NCI-H2081 (cell line): ENCODE measurements at places on chromosomes 16 and 17.

GRCh38 chr16:23072084-23072599, 77.1 kb downstream of the USP31 start:
- DNase-seq: no peak

GRCh38 chr16:88196471-88197400, 186.0 kb upstream of the ZNF469 start:
- DNase-seq: no peak

- DNase-seq: no peak
Observed at GRCh38 chr17:6714315-6714874, 1.2 kb upstream of the SLC13A5 start.

GRCh38 chr17:28760601-28761562, 17.1 kb downstream of the TRAF4 start:
- peak; percentile 52 for DNase-seq

DNA sequence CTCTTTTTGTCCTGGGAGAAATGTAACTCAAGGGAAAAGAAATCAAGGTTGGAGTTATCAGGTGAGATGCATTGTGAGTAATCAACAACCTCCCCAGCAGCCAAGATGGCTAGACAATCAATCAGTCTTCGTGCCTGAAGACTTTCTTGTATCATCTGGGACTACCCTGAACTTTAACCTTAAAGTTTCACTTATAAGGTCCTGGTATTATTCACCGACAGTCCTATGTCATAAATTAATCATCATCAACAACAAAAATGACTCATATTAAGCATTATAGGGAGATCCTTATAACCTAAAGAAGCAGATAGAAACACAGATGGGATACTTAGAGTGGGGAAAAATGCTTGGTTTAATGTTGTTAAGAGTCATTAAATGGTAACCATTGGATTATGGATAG, 7.7 kb upstream of the TEKT3 start:
- DNase-seq: no peak

DNA sequence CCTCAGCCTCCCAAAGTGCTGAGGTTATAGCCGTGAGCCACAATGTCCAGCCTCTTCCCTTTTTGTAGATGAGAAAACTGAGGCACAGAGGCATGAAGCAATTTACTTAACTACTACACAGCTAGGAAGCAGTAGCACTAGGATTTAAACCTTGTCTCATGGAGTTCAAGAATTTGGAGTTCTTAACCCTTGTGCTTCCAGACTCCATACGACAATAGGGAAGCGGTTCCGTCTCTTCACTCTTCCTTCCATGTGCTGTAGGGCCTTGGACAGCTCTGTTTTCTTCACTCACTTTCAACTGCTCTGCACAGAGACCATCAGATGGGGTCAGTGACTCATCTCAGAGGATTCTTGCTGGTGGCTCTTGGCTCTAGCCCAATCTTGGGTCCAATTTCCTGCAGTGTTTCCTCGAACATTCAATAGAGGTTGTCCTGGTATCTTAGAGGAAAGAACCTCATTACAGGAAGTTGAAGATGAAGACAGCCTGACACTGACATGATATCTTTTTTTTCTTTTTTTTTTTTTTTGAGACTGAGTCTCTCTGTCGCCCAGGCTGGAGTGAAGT, 19.3 kb downstream of the ITGAL start:
- no peak for DNase-seq

GRCh38 chr17:79627184-79627765, 16.4 kb upstream of the RBFOX3 start:
- no peak for DNase-seq

GRCh38 chr16:12315330-12316136, 339.0 kb downstream of the SNX29 start:
- DNase-seq: peak; percentile 43

DNA sequence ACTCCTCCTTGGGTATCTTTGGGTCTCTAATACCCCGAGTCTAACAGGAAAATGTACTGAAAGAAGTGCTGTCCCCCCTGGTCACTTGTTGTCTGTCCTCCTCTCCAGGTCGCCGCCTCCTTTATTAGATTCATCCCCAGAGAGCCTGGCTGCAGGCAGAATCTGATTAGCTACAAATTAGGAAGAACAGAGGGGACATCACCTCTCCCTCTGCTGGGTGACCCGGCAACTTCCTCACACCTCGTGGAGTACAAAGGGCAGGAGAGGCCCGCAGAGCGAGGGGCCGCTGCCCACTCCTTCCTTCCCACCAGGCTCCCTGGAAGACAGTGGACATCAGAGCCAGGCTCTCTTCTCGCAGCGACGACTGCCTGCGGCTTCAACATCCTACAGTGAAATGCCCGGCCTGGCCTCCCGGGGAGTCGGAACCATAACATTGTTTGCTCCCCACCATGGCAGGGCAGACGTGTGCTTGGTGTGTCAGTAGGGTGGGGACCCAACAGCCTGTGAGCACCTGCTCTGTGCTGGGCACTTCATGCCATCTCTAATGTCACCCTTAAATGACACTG, 5.3 kb downstream of the CYB561 start:
- DNase-seq: no peak

GRCh38 chr16:9048302-9048700, 43.1 kb upstream of the HAPSTR1 start:
- DNase-seq: no peak

DNA sequence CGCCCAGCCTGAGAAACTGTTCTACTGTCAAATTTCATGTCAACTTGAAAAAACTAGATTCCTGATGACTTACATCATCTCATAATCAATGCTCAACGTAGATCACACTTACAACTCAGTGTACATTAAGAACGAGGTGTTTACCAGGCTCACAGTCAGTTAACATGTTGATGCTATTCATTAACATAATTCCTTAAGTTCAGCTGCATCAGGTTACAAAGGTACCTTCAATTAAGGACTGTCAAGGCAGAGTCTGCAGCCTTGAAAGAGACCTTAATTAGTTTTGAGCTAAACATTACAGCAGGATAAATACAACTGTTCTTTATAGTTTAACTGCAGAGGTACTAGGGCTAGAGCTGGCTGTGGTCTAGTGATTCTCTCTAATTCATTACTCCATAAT, 1.9 kb downstream of the GNA13 start:
- DNase-seq: no peak

- no peak for DNase-seq
Observed at GRCh38 chr17:7139400-7139799, 24.8 kb upstream of the ASGR2 start.

DNA sequence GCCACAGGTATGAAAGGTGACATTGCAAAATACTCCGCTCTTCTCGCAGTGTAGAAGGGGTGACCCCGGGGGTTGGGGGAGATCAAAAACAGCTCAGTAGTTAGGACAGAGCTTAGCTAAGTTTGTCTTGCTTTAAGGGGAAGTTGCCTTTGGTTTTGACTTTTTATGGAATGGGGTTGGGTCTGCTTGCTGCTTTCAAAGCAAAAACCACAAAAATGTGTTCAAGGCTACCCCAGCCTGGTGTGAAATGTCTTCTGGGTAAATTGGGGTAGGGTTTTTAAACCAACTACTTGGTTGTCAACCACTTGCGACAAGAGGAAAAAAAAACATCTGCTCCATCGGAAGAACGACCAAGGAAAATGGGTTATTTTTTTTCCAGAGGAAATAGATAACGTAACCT, 6.2 kb downstream of the FUS start:
- no peak for DNase-seq

DNA sequence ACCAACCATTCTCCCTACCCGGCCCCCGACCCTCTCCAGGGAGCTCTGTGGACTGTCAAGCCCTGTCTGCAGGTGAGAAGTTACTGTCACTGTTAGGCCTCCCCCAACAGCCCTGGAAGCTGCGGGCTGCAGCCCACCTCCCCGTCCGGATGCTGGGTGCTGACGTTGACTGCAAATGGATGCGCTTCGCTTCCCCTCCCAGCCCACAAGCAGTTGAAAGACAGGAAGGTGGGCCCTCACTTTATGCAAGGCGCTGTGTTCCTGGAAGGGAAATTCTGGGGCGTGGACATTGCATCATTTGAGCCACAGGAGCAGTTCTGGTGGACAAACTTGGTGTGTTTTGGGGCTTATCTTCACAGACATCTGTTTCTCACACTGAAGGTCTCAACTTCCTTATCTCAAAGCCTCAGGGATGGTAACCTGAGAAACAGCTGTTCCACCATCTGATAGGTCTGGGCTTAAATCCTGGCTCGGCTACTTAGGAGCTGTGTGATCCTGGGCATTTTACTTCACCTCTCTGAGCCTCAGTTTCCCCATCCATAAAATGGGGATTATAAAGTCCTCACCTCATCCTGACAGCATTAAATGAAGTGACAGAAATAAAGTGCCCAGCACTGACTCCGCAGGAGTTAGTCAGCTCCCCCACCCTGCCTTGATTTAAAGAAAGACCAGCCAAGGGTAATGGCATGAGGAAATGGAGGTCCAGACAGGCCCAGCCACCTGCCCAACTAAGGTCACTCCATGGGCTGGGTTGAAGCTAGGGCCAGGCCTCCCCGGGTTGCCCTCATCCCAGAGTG, 4.6 kb upstream of the DRC7 start:
- no peak for DNase-seq

DNA sequence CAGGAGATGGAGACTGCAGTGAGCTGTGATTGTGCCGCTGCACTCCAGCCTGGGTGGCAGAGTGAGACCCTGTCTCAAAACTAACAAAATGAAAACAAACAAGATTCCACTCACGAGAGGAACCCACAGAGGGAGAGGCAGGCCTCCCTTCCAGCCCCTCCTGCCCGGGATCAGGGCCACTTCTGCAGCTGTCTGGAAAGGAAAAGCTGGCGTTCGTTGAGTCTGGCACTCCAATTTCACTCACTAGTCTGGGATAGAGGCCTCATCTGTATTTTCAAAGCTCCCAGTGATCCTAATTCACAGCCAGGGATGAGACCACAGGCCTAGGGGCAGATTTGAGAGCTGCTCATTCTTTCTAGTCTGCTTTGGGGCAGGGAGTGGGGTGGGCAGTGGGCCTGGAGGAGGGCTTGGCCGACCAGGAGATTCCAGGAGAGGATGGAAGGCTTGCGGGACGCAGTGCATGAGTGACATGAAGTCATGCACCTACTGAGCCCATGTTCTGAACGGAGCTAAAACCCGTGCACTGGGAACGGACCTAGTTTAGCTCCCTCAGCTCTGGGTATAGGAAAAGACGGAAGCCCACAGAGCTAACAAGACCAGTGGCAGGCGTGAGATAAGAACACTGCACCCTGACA, 54.0 kb downstream of the COTL1 start:
- no peak for DNase-seq

- no peak for DNase-seq
Observed at GRCh38 chr17:36463916-36464764, 22.3 kb upstream of the ZNHIT3 start.

DNA sequence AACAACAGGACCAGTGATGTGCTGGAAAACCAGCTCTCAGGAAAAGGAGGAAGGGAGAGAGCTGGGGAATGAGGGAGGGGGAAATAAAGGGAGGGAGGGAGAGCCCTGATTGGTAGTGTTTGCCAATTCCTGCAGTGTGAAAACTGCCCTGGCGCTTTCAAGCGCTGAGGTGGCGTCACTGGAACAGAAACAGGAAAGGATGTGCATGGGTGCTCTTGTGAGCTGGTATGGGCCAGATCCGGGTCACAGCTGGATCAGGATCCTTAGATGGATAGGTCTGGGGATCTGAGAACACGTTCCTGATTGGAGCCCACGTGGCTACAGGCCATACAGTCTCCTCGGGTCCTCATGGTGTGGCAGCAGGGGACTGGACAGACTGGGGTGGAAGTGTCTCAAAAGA, 16.7 kb upstream of the MLKL start:
- DNase-seq: no peak

GRCh38 chr16:52364500-52364899, 182.4 kb downstream of the TOX3 start:
- no peak for DNase-seq

DNA sequence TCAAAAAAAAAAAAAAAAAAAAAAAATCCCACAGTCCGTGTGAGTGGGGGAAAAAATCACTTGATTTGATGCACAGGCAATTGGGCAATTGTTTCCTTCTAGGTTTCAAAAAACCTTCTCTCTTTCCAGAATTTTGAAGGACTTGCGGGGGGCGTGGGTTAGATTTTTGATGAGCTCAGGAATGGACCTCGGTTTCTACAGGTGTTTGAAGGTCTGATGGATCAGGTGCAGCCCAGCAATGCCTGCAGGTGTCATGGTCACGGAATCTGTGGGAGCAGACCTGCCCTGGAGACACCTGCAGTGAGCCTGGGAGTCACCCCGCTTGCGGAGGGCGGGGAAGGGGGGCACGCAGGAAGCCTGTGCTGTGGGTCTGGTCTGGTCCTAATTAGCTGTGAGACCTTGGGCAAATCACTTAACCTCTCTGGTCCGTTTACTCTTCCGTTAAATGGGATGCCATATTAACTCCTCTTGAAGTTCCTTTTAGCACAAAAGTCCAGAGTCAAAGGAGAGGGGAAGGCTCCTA, 174.2 kb downstream of the IRF8 start:
- DNase-seq: no peak

DNA sequence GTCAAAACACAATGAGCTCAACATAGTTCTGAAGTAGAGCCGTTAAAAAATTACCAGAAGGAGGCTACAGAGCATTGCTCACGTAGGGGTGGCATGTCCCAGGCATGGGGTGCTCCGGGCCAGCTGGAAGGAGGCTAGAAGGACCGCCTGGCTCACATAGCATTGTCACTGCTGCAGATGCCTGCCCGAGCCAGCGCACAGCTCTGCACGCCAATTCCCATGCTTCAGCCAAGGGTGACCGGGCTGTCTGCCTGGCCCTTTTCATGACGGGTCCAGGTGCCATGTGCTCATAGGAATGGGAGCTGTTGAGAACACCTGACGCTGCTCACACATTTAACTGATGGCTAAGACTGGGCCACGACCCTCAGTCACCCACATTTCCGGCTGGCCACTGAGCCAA, 228.9 kb upstream of the FOXF1 start:
- no peak for DNase-seq

DNA sequence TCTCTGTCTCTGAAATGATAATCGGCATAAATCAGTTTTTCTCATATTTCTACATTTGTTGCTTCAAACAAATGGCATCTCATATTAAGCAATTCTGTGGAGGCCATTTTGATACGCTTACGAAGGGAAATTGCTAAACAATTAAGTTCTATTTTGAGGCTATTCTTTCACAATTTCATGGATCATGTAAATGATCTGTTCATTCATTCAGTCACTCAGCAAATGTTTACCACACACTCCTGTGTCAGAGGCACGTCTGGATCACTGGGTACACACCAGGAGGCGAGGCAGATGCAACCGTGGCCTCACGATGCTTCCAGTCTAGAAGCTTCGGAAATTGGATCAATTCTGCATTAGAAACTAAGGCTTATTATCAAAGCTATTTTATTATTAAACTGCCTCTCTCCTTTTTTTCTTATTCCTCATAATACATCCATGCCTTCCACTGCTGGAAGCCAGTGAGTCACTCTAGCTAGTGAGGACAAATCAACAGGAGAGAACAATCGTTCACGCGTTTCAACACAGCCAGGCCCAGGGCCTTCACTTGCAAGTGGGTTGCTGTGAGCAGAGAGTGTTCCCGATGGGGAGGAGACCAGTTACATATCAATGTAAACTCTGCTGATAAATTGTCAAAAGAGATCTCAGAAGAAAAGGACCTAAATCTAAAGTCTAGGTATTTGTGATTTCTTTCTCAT, 11.3 kb upstream of the SLC39A11 start:
- no peak for DNase-seq

GRCh38 chr17:58394534-58395223, 22.7 kb downstream of the RNF43 start:
- no peak for DNase-seq
